ENCODE measurements at places on chromosomes 7 and 10. TPM values are rescaled to one million over a fixed set of nuclear protein-coding genes. Genes with fewer than 3 reads are reported as not detected.

TBX20 gene
- total RNA-seq: 0.36 TPM

EGFR gene
- 63.9 TPM for total RNA-seq

ZNF487 gene
- 2.5 TPM for total RNA-seq

AQP1 gene
- total RNA-seq: 0.18 TPM

ITGB8 gene
- total RNA-seq: 10.8 TPM

LIPK gene
- total RNA-seq: not detected

AGMO gene
- total RNA-seq: not detected

STEAP1 gene
- total RNA-seq: 3.9 TPM

ERVW-1 gene
- not detected for total RNA-seq

EPO gene
- total RNA-seq: not detected

ALOX5 gene
- total RNA-seq: not detected

KLF14 gene
- total RNA-seq: not detected

TRIM50 gene
- total RNA-seq: not detected

GPR37 gene
- 9.2 TPM for total RNA-seq

ZMIZ1 gene
- total RNA-seq: 6.6 TPM

GRCh38 chr10:98436704-98437103 is 10.0 kb downstream of the HPS1 start:
- DNase-seq: no peak

- no peak for DNase-seq
Observed at GRCh38 chr10:76971547-76972170, 665.9 kb downstream of the KCNMA1 start.

- DNase-seq: peak; percentile 81
Observed at GRCh38 chr7:81501220-81501619, 268.6 kb downstream of the HGF start.

- no peak for DNase-seq
Observed at GRCh38 chr10:77249901-77250459, 387.6 kb downstream of the KCNMA1 start.

- peak; percentile 73 for DNase-seq
Observed at GRCh38 chr10:78416031-78417011, 382.7 kb downstream of the RPS24 start.

DNA sequence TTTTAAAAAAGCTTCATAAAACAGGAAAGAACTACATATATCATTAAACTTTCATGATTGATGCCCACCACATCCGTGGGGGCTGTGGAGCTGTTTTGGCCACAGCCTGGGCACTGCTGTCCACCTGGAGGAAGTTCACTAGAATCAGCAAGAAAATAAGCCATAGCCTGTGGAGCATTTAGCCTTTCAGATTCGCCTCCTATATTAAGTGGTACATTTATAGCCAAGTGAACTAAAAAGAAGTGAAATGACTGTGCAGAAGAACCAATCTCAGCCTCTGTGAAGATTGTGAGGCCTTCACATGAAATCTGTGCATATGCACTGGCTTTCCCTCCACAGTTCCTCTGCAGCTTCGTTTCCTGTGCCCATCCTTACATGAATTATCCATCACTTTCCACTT is 23.5 kb downstream of the WNT16 start:
- DNase-seq: no peak

DNA sequence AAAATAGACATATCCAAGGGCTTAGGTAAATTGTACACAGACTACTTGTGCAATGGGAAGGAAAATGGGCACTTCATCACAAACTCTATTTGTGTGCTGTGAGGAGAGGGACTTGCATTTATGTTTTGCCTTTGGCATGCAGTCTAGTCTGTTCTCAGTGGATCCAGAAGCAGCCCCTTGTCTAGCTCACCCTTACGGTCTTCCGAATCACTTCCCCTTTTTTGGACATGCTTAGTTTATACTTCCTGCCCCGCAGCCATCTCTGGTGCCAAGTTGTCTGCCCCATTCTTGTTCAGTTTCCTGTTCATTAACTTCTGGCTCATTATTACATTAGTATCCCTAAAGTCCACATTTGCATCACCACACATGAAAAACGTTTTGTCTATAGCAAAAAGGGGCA is 161.6 kb downstream of the NRCAM start:
- no peak for DNase-seq

GRCh38 chr10:95236068-95236903 is 42.2 kb downstream of the ACSM6 start:
- DNase-seq: peak; percentile 81

- DNase-seq: no peak
Observed at GRCh38 chr10:79247373-79248137, 99.7 kb upstream of the PPIF start.

- no peak for DNase-seq
Observed at GRCh38 chr7:22680482-22680911, 46.5 kb upstream of the IL6 start.

DNA sequence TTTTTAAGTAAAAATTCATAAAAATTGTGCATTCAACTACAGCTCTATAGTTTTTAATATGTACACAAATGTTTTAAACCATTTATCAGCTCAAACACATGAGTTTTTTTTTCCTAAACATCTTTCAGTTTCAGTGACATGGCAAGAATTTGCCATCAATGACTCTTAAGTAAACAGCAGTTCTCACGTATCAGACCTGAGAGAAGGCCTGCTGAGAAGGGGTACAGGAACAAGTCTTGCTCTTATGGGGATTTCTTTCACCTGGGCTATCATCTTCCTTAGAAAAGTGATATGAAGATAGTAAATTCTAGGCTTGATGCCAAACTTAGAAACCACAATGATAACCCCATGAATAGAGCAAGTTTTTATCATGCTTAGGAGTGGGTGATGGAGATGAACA is 467.8 kb downstream of the ARL4A start:
- peak; percentile 10 for DNase-seq

DNA sequence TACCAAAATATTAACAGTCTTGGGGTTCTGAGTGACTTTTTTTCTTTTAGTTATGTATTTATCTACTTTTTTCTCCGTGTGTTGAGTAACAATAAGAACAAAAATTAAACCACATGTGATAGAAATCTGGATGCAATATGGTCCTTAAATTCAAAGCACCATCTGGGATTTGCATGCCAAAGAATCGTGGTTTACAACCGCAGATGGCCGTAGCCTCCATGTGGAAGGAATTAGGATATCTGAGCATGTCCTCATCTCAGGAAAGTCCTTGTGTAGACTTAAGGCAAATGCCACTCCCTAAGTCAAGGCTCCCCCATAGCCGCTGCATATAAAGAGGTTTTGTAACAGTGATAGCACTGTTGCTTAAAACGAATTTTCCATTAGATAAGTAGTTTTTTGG is 304.0 kb downstream of the ZEB1 start:
- peak; percentile 73 for DNase-seq

DNA sequence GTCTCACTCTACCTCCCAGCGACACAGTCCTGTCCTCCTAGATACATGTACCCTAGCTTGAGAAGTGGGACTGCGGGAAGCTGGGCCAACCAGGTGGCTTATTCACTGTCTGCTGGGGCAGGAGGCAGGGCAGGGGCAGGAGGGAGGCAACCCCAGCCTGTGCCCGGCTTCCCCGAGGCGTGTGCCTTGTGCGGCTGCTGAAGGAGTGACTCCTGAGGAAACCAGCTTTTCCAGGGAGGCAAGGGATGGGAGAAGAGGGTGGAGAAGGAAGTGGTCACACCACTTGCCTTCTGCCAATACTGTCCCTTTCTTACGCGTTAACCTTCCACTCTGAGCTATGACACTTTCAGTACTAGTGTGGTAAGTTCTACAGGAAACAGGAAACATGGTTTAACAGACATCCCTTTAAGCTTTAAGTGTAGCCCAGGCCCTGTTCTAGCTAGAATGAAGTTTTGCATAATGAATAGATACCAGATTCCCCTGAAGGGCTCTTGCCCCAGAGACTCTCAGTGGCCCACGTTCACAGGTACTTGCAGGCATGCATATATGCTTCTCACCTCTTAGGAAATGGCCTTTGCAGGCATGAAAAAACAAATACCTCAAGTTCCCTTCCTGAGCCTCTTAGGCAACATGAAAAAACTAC is 40.6 kb downstream of the SYPL1 start:
- DNase-seq: no peak

GRCh38 chr10:69934768-69935167 is 117.9 kb upstream of the MACROH2A2 start:
- DNase-seq: no peak

DNA sequence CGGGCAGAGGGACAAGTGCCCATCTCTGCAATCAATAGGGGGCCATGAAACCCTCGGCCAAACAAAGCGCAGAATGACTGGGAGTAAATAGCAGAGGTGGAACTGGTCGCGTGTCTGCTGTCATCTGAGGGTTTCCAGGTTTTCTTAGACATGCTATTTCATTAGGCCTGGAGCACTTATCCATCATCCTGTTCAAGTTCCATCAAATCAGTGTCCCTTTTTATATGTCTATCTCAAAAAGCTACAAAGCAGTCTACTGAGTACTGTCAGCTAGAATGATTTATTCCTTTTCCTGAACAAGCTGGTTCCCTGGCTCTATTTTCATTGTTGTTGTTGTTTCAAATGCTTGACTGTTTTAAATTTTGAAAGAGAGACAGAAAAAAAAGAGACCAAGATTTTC is 590.5 kb downstream of the PARD3 start:
- DNase-seq: no peak

GRCh38 chr10:34217524-34217923 is 597.6 kb downstream of the PARD3 start:
- no peak for DNase-seq

- DNase-seq: no peak
Observed at GRCh38 chr10:22476601-22477321, 131.5 kb downstream of the SPAG6 start.

DNA sequence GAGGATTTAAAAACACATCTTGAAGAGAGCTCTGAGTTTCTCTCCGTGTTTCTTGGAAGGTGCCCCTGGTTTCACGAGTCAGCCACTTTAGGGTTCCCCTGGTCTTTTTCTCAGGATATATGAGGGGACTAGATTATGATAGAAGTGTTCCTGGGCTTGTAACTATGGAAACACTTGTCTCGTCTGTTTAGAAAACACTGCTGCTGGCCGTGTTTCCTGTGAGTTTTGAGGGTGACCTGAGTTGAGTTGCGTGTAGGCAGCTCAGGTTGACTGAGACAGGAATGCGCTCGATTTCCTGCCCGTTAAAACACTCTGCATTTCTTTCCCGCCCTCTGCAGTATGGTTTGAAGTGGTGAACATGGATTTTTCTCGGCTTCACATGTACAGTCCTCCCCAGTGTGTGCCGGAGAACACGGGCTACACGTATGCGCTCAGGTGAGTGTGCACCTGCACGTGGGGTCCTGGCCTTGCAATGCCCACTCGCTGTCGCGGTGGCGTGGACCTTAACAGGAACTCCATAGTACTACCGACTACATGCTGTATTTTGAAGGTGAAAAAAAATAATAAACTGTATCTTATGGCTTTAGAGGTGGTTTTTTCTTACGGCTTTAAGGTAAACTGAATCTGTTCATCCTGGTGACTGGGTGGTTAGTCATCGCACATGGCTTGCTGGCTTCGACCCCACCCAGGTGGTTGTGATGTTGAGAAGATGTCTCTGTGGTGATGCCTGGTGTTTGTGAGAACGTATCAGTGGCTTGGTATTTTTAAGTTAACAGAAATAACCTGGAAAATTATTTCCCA is at the start of gene SUN1:
SUN1 (plus strand) TSS at position 310 of the 801 bp plus-strand sequence; CDS start at position 359, 49 bp downstream.
- peak; percentile 88 for DNase-seq

DNA sequence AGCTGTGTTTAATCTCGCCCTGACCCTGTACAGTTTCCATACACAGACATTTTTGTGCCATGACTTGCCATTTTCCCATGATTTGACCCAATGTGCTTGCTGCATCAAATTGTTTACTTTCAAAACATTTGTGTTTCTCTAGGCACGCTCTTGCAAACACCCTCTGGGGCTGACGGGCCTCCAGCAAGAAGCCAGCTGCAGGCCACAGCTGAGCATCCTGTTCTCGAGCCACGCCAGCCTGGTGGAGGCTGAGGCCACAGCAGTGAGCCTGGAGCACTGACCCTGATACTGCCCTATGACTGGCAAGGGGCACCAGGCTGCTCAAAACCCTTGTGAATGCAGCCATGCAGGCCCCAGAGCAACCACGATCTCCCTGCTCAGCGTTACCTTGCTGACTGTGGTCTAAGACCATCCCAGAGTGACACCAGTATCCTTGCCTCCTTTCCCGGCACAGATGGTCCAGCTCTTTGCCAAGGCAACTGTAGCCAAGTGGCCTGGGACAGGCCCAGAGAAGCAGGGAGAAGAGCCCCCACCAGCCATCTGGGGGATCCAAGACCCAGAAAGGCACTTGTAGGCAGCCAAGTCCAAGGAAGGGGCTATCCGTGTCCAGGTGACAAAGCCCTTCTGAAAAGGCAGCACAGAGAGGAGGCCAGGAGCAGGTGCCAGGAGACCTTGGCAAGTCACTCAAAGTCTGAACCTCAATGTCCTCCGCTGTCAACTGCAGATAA is 78.5 kb downstream of the OAT start:
- DNase-seq: peak; percentile 64

DNA sequence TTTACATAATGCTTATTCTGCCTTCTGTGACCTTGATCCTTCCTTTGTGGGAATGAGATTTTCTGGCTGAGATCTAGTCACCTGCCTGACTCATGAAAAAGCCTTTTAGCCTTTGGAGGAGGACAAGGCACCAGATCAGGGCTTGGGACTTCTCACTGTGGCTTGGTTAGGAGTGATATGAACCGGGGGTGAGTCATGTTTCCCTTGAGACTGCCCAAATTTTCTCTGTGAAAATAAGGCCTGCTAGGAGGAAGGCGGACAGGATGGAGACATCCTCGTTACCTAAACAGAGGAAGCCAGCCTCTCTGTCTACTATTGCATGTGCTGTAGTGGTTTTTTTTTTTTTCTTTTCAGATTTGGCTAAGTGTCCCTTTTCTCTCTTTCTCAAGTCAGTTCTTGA is 57.8 kb downstream of the EVX1 start:
- DNase-seq: no peak

DNA sequence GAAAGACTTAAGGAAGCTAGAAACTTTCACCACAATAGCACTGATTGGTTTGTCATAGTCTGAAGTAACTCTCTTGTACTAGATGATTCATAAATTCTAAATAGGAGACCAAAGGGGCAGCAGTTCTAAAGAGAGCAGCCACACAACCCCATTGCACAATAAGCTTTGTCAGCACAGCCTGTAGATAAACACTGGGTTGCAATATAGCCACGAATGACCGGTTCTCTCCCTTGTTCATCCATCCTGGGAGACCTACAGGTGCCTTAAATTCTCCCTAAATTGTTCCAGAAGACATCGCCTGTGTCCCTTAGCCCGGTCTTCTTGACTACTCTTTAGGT is 167.0 kb downstream of the SNX13 start:
- peak; percentile 93 for DNase-seq

GRCh38 chr7:80604436-80604835 is 34.0 kb upstream of the CD36 start:
- no peak for DNase-seq

- DNase-seq: no peak
Observed at GRCh38 chr10:130283219-130283545, 147.0 kb downstream of the GLRX3 start.

DNA sequence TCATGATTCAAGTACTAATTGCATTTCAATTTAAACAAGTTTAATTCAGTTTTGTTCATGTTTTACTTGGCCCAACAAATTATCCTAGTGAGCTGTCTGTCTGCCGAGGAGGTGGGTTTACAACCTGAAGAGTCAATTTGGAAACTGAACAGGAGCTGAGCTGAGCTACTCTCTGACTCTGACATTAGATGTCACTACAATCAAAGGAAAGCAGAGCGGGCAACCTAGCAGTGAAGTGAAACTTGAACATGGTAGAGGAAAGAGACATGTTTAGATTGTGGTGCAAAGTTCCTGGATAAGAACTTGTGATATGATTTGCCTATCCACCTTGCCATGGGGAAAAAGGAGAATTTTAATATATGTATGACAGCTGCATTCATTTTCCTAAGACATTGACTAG is 9.6 kb upstream of the AGR3 start:
- peak; percentile 72 for DNase-seq

Measured in IMR-90 (cell line).